H9 (cell line): ENCODE measurements at places on chromosomes 5 and 9.

DNA sequence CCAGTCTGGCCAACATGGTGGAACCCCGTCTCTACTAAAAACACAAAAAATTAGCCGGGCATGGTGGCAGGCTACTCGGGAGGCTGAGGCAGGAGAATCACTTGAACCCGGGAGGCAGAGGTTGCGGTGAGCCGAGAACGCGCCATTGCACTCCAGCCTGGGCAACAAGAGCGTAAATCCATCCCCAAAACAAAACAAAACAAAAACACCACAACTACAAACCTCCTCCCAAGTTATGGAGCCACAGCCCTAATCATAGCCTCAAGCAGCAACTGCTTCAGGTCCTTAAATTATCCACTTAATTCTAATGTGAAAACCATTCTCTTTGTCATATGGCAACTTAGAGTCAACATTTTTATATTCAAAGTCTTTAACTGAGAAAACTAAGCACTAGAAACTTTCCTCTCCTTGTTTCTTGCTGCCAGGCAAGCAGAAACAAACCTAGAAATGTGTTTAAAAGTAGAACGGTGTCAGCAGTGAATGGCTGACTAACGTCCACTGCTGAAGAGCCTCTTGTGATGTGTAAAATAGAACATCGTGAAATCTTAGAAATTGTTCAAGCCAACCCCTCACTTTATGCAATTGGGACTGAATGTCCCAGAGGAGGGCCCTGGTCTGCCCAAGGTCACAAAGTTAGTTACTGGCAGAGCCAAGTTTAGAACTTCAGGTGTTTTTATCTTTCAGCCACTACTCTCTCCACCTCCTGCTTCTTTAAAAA is 5.7 kb downstream of the TMEM245 start:
- DNase-seq, result no peak

- no peak for DNase-seq
Measured at GRCh38 chr9:17630531-17630949, 51.7 kb downstream of the SH3GL2 start.

DNA sequence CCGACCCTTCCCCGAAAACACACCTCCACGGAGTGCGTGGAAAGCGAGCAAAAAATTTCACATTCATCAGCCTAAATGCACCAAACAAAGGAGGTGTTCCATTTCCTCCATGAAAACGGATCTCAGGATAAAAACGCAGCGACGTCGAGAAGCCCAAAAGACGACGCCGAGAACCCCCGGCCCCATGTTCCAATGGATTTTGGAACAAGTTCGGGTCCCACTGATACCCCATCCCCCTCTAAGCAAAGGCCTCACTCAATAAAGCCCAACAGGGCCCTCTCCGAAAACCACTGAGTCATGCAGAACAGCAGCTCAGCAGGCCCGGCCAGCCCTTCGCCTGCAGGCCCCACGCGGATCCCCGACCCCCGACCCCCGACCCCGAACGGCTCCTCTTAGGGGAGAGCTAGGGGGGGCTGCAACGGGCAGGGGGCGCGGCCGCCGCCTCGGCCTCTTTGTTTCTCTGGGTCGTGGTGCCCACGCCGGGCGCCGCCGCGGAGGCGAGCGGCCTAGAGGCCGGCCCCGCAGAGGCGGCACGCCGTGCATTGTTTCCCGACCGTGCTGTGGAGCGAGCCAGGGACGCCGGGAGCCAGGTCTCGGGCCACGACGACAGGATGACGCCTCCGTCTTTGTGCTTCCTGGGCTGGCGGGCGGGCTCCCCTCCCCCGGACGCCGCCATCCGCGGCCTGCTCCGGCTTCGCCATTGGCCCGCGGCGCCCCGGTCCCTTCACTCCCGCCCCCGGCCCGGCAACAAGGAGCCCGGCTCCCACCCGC is 915 bp downstream of the ZFAND5 start:
- peak; percentile 33 for DNase-seq

DNA sequence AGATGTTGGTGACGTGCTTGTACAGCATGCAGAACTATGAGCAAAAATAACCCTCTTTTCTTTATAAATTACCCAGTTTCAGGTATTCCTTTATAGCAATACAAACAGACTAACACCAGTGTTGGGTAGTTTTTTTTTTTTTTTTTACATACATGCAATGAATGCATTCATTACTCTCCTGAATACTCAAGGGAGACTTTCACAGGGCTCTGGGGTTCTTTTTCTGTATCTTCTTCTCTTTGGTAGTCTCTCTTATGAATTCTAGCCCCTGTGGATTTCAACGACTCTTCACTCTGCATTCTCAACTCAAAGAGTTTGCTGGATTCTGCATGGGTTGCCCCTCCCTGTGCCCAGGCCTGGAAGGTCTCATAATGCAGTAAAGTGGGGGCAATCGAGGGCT is 27.8 kb downstream of the PTTG1 start:
- no peak for DNase-seq

GRCh38 chr9:132823370-132824145 is 54.5 kb downstream of the AK8 start:
- no peak for DNase-seq

DNA sequence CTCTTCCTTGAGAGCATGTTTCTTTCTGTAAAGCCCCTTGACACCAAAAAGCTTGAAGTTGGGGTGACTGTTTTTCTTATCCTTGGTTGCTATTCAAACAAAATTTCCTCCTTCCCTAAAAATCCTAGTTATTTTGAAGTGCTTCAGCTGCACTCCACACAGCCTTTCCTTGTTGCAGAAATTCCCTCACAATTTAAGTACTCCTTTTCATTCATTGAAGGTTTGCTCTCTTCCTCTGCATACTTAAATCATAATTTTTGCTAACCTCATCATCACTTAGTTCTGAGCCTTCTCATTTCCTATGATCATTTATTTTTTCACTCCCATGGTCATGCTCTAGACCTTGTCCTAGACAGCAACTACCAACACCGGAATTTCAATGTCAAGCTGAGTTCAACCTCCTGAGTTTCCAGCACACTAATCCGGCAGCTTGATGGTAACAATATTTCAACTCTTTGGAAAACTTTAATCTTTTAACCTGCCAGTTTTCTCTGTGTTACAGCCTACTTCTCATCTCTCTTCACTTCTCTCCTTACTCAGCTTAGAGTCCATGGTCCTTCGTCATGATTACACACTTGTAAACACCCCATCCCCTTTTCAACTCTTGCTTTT is 78.7 kb upstream of the ACTBL2 start:
- DNase-seq, result no peak

GRCh38 chr9:94079236-94079635 is 5.0 kb upstream of the PTPDC1 start:
- DNase-seq, result no peak

DNA sequence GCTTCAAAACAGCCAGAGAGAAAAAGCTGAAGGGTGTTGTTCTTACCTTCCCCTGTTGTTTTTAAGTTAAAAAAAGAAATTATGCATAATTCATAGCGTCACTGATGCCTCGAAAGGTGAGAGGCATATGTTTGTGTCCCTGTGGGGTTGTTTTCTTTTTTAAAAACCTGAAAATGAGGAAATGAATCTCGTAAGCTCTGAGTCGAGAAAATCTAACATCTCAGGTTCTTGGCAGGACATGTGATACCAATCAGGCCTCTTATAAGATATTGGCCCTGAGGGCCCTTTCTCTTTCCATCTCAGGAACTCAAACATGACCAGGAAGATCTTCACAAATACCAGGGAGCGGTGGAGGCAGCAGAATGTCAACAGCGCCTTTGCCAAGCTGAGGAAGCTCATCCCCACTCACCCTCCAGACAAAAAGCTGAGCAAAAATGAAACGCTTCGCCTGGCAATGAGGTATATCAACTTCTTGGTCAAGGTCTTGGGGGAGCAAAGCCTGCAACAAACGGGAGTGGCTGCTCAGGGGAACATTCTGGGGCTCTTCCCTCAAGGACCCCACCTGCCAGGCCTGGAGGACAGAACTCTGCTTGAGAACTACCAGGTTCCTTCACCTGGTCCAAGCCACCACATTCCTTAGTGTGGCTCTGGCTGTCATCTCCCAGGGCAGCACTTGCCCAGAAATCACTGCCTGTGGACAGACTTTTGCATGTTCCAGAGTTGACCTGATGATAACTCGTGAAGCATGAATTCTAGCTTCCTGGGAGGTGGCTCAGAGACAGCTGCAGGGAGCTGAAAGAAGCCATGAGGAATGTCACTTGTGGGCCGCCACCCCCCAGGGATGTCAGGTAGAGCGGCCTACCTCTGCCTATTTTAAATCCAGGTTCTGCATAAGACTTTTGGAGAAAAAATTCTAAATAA is at the start of gene TAL2:
Gene TAL2, plus strand, starts transcription at position 274 of the 921 bp plus-strand sequence. Its CDS starts 40 bp downstream, at position 314.
- DNase-seq, result no peak
